ENCODE measurements at places on chromosomes 7 and 10.

DNA sequence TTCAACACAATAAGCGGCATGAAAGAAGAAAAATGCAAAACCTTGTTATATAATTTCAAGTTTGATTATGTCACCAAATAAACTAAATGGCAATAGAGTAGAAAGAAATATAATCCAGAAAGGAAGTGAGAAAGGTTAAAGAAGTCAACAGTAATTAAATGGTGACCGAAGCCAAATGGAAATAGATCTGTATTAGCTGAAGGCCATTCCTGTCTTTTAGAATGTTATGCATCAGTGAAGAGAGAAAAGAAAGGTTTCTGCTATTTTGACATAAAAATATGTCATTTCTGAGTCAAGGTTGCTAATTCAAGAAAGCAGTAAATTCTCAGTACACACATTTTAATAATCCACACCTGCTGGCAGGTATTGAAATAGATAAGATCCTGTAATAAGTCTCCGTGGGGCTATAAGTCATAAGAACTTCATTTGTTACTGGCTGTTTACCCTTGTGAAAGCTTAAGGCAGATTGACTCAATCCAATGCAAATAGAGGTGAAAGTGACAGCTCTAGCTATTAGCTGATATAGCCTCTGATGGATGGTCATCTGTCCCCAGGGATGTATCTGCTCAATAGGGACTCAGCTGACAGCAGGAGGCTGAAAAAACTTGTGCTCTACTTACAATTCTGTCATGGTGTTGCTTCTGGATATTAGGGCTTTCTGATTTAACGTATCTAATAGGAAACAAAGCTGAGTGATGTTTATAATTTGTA is 152.1 kb downstream of the FZD1 start:
- DNase-seq = no peak

DNA sequence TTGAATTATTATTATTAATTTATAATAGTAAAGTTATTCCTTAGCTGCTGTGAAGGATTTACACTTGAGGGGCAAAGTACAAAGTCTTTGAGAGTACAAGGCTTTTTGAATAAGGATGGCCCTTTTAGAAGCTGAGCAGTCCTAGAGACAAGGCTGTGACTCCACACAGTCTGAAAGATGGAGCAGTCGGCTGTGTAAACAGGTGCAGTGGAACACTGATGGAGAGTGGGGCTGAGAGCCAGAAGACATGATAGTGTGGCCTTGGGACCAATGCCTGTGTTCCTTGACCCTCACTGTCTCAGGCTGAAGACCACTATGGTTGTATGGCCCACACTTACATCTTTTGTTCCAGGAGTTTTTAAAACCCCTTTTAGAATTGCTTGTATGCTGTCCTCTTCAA is 311.2 kb upstream of the PHF14 start:
- DNase-seq = no peak

DNA sequence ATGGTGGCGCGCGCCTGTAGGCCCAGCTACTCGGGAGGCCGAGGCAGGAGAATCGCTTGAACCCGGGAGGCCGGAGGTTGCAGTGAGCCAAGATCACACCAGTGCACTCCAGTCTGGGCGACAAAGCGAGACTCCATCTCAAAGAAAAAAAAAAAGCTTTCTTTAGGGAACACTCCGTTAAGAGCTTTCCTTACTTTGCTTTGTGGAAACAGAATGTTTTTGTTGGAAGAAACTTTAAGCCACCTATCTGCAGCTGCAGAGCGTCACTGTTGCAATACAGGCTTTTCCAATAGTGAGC is 641 bp upstream of the TPK1 start:
- DNase-seq = no peak

DNA sequence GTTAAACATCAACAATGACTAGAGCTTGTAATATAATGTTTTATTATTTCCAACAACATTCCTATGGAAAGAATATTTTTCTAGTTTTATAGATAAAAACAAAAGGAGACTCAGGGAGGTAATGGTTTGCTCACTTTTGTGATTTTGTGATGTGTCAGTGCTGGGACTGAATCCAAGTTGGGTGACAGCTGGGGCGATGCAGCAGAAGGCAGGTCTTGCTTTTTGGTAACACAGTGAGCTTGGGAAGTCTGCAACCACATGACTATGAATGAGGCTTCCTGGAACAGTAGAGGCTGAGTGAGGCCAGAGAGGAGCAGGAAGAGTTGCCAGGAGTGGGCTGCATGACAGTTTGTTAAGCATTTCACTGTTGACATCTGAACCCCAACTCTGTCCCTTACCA is 4.9 kb upstream of the YKT6 start:
- DNase-seq = no peak

GRCh38 chr10:13872411-13872810 is 285.6 kb downstream of the PRPF18 start:
- no peak for DNase-seq

GRCh38 chr10:131109726-131110125 is 201.8 kb downstream of the TCERG1L start:
- DNase-seq = no peak

DNA sequence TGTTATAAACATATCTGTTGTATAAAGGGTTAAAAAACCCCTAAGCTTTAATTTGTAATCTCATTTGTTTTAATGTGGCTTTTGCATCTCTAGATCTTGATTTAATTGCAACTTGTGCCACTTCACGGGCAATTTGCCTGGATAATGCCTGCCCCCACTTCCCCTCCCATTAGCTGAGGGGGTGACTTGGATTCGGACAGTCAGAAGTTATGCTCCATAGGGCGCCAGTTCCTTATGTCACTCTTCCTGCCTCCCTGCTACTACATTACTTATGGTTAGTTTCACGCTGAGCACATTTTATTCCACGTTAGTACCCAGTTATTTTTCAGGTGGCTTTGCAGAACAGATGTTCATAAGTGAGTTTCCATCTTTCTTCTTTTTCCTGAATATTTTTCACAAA is 1015.2 kb upstream of the PHF14 start:
- no peak for DNase-seq

- no peak for DNase-seq
Observed at GRCh38 chr7:96319439-96319838, 2.5 kb downstream of the SLC25A13 start.

DNA sequence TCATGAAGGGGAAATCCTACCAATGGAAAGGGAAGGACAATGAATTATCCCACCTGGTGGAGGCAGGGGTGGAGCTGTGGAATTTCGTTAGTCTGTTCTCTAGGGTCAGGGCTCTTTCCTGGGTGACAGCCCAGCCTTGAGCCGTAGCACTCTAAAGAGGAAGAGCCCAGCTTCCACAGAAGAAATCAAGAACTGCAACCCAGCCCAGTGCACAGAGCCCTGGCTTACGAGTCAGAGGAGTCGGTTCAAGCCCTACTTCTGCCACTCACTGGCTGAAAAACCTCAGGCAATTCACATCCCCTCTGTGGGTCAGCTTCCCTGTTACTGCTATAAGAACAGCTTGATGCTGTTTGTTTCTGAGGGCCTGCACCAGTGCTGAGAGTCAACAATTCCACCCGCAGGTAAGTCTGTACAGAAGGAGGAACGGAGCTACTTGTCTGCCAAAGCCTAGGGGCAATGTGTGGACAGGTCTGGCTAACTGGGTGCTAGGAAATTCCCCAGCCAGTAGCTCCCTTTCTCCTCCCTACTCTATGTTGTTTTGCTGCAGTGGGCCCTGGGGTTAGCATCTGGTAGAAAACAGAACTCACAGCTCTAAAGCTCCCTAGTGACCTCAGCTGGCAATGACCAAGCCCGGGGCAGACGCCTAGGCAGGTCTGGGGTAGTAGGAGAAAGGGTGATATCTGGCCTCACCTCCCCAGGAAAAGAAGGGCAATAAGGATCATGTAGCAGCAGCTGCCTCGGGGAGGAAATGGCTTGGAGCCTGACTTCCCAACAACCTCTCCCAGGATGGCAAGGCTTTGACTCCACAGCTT is 3.3 kb downstream of the AVPI1 start:
- no peak for DNase-seq

- peak; percentile 22 for DNase-seq
Observed at GRCh38 chr10:119651514-119652360, 557 bp downstream of the BAG3 start.

- DNase-seq = no peak
Observed at GRCh38 chr10:99551616-99552015, 18.9 kb downstream of the NKX2-3 start.

DNA sequence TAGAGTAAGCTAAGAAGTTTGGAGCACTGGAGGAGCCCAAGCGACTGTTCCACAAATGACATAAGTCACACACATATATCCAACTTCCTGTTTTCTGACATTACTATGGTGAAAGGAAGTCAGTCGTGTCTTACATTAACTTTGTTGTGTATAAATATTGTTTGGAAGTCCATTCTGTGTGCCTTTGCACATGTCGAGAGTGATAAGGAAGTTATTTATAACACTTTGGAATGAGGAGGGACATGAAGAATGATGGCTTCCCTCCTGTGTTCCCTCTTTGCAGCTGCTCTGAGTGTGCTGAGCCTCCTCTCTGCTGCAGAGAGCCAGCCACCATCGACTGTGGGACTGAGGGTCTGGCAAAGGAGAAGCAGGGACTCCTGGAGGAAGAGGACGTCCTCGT is 40.4 kb upstream of the MGMT start:
- no peak for DNase-seq

GRCh38 chr10:6314620-6315205 is 112.0 kb downstream of the PFKFB3 start:
- DNase-seq = no peak

- DNase-seq = peak; percentile 47
Observed at GRCh38 chr7:74452748-74453321, 871 bp upstream of the GTF2IRD1 start.

- DNase-seq = no peak
Observed at GRCh38 chr7:107236862-107237261, 68.1 kb downstream of the HBP1 start.

GRCh38 chr7:15600298-15600697 is 38.5 kb upstream of the AGMO start:
- no peak for DNase-seq

DNA sequence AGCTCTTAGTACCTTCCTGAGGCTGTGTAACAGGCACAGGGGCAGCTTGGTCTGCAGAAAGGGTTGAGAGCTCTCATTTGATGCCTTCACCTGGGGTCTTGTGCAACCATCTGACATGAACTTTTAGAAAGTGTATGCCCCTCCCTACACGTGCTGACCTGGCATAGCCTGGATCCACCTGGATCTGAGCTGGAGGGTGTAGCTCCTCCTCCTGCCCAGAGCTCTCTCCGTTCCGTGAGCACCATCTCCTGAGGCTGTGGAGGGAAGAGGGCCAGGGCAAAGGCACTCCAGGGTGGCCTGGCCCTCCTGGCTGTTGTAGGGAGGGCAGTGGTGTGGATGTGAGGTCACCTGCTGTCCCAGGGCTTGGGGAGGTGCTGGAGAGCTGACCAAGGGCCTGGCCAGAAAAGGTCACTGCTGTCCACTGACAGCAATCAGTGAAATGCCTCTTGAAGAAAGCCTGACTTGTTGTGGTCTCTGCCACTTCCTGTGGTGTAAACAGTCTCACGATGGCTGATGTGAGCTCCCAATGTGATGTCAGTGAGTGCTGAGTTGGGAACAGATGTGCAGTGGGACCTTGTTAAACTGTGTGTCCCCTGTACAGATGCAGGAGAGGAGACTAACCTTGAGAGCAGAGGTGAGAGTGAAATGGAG is 23.0 kb downstream of the AMZ1 start:
- no peak for DNase-seq

DNA sequence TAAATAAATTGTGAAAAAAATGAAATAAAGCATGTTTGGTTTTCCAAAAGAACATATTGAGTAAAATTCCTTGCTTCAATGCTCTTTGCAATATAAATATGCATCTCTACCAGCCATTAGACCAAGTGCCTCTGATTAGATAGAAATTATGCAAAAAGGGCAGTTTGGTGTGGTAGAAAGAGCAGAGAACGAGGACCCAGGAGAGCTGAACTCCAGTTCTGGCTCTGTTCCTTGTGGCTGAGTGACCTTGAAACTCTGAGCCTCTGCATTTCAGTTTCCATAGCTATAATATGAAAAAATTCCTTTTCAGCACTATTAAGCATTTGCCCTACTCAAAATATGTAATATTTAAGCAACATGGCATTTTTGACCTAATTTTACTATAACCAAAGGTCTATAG is 36.5 kb downstream of the COL1A2 start:
- DNase-seq = no peak

GRCh38 chr10:20207653-20208052 is 391.4 kb downstream of the PLXDC2 start:
- no peak for DNase-seq

- no peak for DNase-seq
Observed at GRCh38 chr10:102644066-102644645, at the start of gene TRIM8. TSS of gene TRIM8 (plus strand) at chr10:102644479. CDS start at chr10:102644618, 139 bp downstream.

- no peak for DNase-seq
Observed at GRCh38 chr7:47488969-47489342, 93.0 kb downstream of the TNS3 start.

GRCh38 chr10:87837445-87837844 is 19.4 kb upstream of the ATAD1 start:
- DNase-seq = no peak

DNA sequence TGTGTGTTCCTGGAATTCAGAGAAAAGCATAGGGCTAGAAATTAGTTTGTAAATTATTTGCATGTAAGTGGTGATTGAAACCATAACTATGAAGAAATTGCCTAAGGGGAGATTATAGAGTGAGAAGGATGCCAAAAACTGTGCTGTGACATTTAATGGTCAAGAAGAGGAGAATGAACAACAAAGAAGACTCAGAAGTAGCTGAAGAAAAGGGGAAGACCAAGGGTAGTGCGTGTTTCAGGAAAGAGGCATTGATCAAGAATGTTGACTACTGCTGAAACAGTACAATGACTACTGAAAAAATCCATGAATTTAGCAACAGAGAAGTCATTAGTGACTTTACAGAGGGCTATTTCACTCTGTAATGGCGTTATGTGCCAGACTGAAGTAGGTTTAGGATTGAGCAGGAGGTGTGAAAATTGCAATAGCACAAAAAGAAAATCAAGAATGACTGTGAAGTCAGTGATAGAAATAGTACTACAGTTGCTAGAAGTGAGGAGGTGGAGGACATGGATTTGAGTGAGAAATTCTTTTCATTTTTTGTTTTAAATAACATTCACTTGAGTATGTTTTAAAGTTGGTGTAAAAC is 28.9 kb upstream of the SAMD9L start:
- no peak for DNase-seq

GRCh38 chr10:10544890-10545289 is 472.8 kb upstream of the CELF2 start:
- DNase-seq = no peak

DNA sequence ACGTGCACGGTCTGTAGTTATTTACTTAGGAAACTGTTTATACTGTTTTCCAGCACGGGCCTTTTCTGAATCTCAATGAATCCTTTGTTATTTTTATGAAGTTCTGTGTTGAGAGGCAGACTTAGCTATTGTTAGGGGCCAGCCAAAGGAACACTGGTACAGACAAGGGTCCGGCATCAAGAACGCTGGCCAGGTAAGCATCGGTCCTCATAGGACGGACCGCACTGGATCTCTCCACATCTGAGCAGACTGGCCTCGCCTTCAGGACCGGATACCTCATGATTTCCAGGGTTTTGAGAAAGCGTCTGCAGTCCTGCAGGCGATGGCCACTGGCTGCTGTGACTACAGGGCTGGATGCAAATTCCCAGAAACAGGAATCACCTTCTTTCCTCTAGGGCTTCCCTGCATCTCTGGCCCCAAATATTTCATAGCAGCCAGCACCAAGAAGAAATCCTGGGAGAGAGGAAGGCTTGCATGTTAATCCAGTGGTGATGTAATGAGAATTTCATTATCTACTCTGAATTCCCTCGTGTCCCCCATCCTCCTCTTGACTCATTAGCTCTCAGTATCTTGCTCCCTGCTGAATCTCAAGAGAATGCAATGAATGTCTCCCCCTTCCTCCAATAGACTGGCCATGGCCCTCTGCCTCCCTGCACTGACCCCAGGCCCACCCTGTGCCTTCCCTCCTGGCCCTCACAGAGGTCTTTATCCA is 325.4 kb upstream of the NPVF start:
- DNase-seq = no peak

GRCh38 chr7:149625947-149626392 is 128.4 kb upstream of the ZNF746 start:
- DNase-seq = no peak
